ENCODE measurements at places on chromosomes 11 and 22. TPM values are rescaled to one million over a fixed set of nuclear protein-coding genes. Genes with fewer than 3 reads are reported as not detected.

SEZ6L gene
- 10.7 TPM for total RNA-seq

ROBO4 gene
- total RNA-seq, result 28.1 TPM

CBL gene
- total RNA-seq, result 5.3 TPM

GPHA2 gene
- not detected for total RNA-seq

C11orf86 gene
- 1.00 TPM for total RNA-seq

BDNF gene
- total RNA-seq, result not detected

TESMIN gene
- total RNA-seq, result 2.6 TPM

OR51B4 gene
- not detected for total RNA-seq

TMPRSS13 gene
- 0.57 TPM for total RNA-seq

ARRB1 gene
- 23.7 TPM for total RNA-seq

PRR33 gene
- 0.19 TPM for total RNA-seq

TEX12 gene
- 0.11 TPM for total RNA-seq

OR2D2 gene
- total RNA-seq, result not detected

LDLRAD3 gene
- 10.4 TPM for total RNA-seq

ISX gene
- total RNA-seq, result not detected

PRSS23 gene
- 26.1 TPM for total RNA-seq

PACSIN2 gene
- total RNA-seq, result 123 TPM

MOGAT2 gene
- 0.11 TPM for total RNA-seq

SLC37A2 gene
- 134 TPM for total RNA-seq

RIC3 gene
- 26.3 TPM for total RNA-seq

MYEOV gene
- total RNA-seq, result not detected

DHCR7 gene
- 76.4 TPM for total RNA-seq

OR51B6 gene
- total RNA-seq, result not detected

CCDC34 gene
- 12.1 TPM for total RNA-seq

SPON1 gene
- 68.1 TPM for total RNA-seq

LAYN gene
- 4.0 TPM for total RNA-seq

ACTN3 gene
- total RNA-seq, result not detected

POTEH gene
- total RNA-seq, result not detected

PYGM gene
- total RNA-seq, result 1.4 TPM

HSPA8 gene
- 813 TPM for total RNA-seq

SLC6A5 gene
- total RNA-seq, result 2.4 TPM
